ENCODE measurements at places on chromosomes 5 and 9. TPM values are rescaled to one million over a fixed set of nuclear protein-coding genes. Genes with fewer than 3 reads are reported as not detected.

The MAP3K1 gene
- total RNA-seq = 29.5 TPM

The DIPK1B gene
- 1.1 TPM for total RNA-seq

The AQP7 gene
- total RNA-seq = not detected

The RAPGEF6 gene
- 10.2 TPM for total RNA-seq

The CAMK2A gene
- not detected for total RNA-seq

The MAML1 gene
- total RNA-seq = 29.0 TPM

The CER1 gene
- not detected for total RNA-seq

The MARCOL gene
- not detected for total RNA-seq

The TNC gene
- 50.7 TPM for total RNA-seq

The MEIKIN gene
- total RNA-seq = not detected

The PGM5 gene
- 31.9 TPM for total RNA-seq
